Esophagus (tissue), 2 donors: ENCODE measurements at places on chromosomes 3 and 15. TPM values are rescaled to one million over a fixed set of nuclear protein-coding genes. Genes with fewer than 3 reads are reported as not detected.

FAM43A gene
- 9.0 TPM for polyA plus RNA-seq

ITIH1 gene
- polyA plus RNA-seq: 0.13 TPM

IL5RA gene
- 0.02 TPM for polyA plus RNA-seq

CLDN16 gene
- 0.12 TPM for polyA plus RNA-seq

SAMMSON gene
- 0.47 TPM for polyA plus RNA-seq

ACSBG1 gene
- 0.10 TPM for polyA plus RNA-seq

PLSCR5 gene
- polyA plus RNA-seq: not detected

RNF13 gene
- polyA plus RNA-seq: 31.3 TPM

QTRT2 gene
- 4.6 TPM for polyA plus RNA-seq

GPR160 gene
- 0.69 TPM for polyA plus RNA-seq

SI gene
- polyA plus RNA-seq: 0.04 TPM

EXD1 gene
- polyA plus RNA-seq: not detected

PLCH1 gene
- polyA plus RNA-seq: 0.07 TPM

TRIM59 gene
- 2.5 TPM for polyA plus RNA-seq

UROC1 gene
- not detected for polyA plus RNA-seq

STOML1 gene
- polyA plus RNA-seq: 9.0 TPM

BSN gene
- 0.01 TPM for polyA plus RNA-seq

C3orf80 gene
- 5.5 TPM for polyA plus RNA-seq

LCTL gene
- polyA plus RNA-seq: not detected

NOX5 gene
- polyA plus RNA-seq: 0.29 TPM

IL16 gene
- polyA plus RNA-seq: 2.6 TPM

B3GALNT1 gene
- polyA plus RNA-seq: 2.3 TPM

ARHGEF26 gene
- 7.1 TPM for polyA plus RNA-seq

IGSF10 gene
- polyA plus RNA-seq: 0.74 TPM

PLSCR2 gene
- not detected for polyA plus RNA-seq

OR4M2 gene
- not detected for polyA plus RNA-seq

EFCC1 gene
- 1.0 TPM for polyA plus RNA-seq

TASOR gene
- polyA plus RNA-seq: 14.2 TPM

GHSR gene
- not detected for polyA plus RNA-seq

UBL7 gene
- 30.0 TPM for polyA plus RNA-seq

NTRK3 gene
- polyA plus RNA-seq: 0.77 TPM

ZNF620 gene
- 0.57 TPM for polyA plus RNA-seq
